ENCODE measurements at places on chromosomes 5 and 9.
A peak's percentile ranks its signal among the peaks of the same experiment; 100 is the strongest.

DNA sequence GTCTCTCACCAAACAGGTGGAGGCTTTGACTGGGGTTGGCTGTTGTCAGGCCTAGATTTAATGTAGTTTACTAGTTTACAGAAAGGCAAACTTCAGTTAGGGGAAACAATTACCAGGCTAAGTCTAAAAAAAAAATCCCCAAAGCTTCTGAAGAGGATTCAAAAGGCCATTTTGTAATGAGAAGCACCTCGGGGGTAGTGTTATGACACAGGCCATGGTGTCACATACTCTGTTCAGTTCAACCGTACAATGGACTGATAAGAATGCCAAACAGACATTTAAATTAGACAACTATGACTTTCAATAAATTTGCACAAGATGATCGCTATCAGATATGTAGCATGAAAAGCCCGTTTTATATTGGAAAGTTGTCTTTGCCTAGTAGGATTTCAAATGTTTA, 120.1 kb upstream of the PCA3 start:
- DNase-seq: no peak

DNA sequence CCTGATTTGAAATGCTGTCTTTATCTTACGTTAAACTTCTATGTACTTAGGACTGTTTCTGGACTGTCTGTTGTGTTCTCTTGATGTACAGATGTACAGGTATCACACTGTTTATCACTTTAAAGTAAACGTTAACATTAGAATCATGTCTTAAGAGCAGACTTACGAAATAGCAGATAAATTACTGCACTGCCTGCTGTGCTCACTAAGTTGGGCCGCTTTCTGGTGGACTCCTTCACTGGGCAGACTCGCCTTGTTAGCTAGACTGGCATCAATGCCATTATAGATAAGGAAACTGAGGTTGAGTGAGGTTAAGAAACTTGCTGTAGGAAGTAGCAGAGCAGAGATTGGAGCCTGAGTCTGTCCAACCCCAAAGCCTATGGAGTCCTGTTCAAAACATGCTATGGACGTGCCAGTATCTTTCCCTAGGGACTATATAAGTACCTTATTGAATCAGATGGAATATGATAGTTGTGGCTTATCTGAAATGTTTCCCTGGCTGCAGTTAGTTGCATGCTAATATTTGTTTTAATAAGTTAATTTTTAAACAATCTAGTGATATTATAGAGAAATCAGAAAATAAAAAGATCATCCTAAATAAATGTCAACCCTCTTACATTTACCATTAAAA, 16.9 kb downstream of the ZNF618 start:
- DNase-seq: no peak

DNA sequence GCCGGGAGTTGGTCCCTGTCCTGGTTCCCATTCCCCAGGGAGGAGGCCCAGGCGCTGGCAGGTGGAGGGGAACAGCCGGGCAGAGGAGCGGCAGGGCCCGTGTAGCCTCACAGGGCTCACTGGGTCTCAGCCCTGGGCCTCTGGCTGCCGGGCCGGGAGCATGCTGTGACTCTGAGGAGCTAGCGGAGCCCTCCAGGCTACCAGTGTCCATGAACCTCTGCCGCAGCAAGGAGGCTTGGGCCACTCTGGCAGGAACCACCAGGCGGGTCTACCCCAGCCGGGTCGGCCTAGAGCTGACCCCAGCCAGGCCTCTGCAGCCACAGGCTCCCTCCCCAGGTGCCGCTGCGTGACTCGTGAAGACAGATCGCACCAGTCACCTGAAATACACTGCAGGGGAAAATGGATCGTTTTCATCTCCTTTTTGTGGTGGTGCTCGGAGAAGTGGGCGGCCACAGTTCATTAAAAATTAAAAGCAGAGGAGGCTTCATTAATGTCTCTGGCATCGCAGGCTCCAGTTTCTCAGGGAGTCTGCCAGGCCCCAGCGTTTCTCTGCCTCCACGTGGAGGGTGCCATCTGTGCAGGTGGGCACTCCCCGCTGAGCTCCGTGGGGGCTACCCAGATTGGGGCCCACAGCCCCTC, 43.8 kb downstream of the KCNT1 start:
- DNase-seq: no peak

- no peak for DNase-seq
Observed at GRCh38 chr9:38699337-38699736, 20.6 kb downstream of the FAM240B start.

GRCh38 chr9:112203536-112203935, 28.4 kb upstream of the SUSD1 start:
- no peak for DNase-seq

DNA sequence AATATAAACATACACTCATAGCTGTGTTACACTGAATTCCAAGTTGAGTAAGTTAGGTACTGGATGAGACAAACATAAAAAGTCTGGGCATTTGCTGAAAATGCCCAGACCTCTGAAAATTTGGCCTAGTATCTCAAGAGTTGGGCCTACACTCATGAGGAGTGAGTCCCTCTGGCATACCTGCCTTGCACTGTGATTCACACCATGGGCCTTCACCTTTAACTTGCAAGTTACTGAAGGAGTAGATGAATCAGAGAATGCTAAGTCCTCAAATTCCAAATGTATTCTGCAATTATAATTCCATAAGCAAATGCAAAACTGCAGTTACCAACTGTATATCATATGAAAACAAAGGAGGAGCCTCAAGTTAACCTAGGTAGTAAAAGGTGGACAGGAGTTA, 32.3 kb upstream of the C9orf40 start:
- no peak for DNase-seq

GRCh38 chr9:99980598-99980997, 74.1 kb downstream of the STX17 start:
- peak; percentile 13 for DNase-seq

DNA sequence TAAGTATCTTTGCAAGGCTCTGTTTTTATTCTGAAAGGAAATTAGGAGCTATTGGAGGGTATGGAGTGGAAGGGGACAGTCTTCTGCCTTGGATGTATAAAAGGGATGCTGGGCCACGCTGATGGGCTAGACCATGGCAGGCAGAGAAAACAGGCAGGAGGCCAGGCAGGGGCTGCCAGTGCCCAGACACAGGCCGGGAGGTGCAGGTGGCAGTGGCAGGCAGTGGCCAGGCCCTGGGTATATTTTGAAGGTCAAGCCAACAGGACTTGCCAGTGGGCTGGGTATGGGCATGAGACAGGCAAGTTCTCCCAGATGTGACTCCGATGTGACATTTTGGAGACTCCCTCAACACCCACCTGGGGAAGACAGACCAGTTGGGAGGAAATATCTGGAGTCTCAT, 131.9 kb downstream of the KCNIP1 start:
- no peak for DNase-seq

GRCh38 chr5:141590127-141590526, 28.7 kb downstream of the DIAPH1 start:
- no peak for DNase-seq

DNA sequence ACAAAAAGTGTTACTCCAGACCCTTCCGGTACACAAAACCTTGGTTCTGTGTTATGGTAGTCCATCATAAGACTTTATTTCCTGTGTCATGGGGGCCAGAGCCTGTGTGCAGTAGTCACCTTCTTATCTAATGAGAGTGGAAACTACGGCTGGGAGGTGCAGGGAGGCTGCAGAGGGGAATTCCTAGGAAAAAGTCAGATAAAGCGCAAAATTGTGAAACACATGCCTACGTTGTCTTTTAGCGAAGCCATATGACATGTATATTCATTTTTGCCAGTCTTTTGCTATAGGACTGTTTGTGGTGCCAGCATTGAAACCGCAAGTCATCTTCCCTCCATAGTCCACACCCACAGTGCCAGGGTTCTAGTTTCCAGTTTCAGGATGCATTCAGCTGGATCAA, 80.7 kb downstream of the PPARGC1B start:
- DNase-seq: no peak

- no peak for DNase-seq
Observed at GRCh38 chr5:170596482-170597044, 92.7 kb downstream of the KCNIP1 start.

GRCh38 chr9:91727316-91727861, 222.6 kb downstream of the ROR2 start:
- DNase-seq: peak; percentile 38

GRCh38 chr5:124892185-124892848, 145.9 kb upstream of the ZNF608 start:
- DNase-seq: no peak

DNA sequence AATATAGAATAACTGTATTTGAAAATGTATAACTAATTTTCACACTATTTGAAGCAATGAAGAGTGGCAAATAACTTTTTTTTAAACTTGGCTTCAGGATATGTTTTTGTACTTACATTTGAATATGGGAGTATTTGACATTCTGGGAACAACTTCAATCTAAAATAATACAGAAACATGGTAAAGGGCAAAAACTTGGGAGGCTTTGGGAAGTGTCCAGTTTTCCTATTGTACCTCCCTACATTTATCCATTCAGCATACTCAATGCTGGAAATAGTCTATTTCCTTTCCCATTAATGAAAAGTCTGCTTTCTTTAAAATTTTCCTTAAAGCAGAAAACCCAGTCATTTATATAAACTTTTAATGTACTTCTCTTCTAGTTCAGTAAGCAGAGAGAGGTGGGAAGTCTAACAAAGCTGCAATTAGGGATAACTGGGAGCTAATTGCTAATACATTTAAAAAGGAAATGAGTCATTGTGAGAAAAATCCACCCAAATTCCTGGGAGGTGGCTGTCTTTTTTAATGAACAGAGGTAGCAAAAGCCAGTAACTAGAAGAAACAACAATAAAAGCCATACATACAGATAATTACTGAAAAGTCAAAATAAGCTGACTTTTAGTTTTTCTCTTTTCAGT, 128.8 kb downstream of the FBN2 start:
- no peak for DNase-seq

- peak; percentile 43 for DNase-seq
Observed at GRCh38 chr5:137752905-137753690, 1.1 kb downstream of the HNRNPA0 start.

GRCh38 chr5:98909363-98909762, 19.4 kb downstream of the CHD1 start:
- DNase-seq: no peak

DNA sequence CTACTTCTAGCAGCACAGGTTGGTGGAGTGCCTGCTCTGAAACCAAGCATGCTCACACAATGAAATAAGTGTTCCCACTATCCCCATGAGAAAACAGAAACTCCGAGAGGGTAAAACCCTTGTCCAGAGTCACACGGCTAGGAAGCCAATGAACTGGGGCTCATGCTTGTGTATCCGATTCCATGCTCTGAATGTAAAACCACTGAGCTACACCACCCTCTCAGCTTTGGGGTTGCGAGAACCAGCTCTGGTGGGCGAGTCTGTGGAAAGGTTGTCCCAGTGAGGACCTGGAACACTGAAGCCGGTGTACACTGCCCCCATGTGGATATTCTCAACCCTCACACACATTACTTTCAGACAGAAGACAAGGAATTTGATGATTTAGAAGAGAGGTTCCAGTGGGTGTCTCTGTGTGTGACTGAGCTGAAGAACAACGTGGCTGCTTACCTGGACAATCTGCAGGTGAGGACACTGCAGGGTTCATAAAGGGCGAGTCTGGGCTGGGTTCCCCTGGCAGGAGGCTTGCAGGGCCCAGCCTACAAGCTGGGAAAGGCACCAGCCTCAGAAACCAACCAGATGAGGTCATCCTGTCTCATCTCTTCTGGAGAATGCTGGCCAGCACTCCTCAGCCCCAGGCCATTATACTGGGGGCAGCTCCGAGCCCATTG, 37.4 kb downstream of the ARHGEF37 start:
- DNase-seq: peak; percentile 44

- no peak for DNase-seq
Observed at GRCh38 chr9:80789831-80790230, 899.5 kb downstream of the TLE1 start.

- no peak for DNase-seq
Observed at GRCh38 chr9:136975644-136976043, 1.7 kb upstream of the PTGDS start.

DNA sequence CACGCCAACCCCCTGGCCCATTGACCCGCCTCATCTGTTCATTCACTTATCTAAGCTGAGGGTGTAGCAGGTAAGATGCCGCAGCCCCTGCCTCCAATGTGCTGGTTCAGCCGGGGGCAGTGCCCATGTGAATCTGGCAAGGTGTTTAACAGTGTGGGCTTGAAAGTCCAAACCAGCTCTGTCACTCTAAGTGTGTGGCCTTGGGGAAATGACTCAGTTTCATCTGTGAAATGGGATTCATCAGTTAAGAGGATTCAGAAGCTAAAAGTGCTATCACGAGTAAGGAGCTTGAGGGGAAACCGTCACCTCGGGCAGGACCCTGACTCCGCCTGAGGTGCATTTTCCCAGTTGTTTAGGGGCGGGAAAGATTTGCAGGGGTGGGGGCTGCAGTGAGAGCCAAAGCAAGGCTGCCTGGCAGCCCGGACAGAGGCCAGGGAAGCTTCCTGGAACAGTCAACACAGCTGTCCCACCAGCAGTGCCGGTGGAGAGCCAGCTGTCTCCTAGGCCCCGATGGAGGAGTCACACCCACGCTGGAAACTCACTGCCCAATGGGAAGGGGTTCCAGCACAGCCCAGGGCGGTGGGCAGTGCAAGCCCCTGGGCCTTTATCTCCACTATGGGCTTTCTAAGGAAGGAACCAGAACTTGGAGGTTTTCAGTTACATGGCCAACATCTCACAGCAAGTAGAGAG, 9.7 kb upstream of the URM1 start:
- no peak for DNase-seq

DNA sequence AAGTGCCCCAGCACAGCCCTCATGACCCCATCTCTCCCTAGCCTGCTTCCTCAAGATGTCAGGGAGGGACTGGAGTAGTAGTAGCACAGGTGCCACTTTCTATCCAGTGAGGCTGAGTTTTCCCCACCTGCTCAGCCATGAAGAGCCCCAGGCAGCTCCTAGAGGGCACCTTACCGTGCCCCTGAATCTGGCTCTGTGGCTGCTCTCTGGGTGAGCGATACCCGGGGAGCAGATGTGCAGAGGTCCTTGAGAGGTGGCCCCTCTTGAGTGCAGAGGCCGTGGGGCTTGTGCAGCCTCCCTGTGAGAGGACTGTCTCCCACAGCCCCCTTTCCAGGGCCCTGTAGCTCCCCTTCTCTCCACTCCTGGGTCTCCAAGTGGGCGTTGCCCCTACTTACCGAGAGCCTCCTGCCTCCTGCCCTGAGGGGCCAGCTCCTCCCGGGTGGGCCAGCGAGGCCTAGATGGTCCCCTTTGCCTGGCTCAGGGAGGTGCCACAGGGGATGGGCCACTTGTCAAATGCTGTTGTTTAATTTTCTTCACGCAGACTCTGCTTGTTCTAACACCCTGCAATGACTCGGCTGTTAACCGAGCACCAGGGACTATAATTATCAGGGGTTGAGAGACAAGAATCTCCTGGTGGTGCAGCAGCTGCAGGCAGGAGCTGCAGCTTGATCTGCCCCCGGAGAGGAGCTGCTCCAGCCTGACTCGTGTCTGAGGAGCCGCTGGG, 29.6 kb upstream of the PITX1 start:
- DNase-seq: no peak

DNA sequence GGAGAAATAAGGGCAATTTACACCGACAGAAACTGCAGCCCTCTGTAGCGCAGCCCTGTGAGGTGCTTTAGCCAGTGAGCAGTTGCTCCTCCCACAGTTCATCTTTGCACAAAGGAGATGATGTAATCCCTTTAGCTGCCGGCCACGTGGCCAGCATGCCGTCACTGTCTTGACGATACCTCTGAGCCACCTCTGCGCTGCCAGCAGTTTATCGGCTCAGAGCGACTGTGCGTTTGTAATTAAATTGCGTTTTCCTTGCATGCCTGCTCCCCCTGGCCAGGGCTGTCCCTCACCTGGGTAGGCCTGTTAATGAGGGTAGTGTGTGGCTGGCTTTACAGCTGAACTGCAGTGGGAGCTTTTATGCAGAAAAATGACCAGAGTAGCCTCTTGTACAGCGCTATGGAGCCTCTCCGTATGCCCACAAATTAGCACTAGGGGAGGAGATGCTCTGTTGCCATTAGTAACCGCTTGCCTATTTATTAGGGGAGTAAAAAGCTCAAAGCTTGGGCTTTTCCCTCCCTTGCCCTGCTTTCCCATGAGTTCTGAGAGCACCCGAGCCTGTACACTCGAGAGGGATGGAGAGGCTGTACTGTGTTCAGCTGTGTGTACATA, 107.0 kb downstream of the TRIO start:
- no peak for DNase-seq

Data from AML-193 (cell line).